ENCODE measurements at places on chromosomes 7 and 10.

GRCh38 chr10:18689498-18689897 is 30.3 kb downstream of the ARL5B start:
- DNase-seq: no peak

DNA sequence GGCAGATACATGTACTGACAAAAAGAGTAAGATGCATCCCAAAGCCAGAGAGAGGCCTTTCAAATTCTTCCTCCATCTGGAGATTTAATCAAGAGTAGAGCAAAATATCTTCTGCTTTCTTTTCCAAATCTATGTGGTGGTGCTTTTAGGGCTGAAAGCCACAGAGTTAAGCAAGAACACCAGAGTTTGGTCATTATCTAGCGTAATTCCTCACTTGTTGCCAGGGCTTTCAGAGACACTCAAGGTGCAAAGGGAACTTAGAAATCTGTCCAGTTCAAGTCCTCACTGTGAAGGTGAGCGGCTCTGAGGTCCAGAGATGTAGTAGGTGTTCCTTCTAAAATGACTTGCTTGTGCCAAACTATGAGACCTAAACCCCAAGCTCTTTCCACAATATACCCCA is 10.9 kb upstream of the NFE2L3 start:
- no peak for DNase-seq

GRCh38 chr7:100210805-100211204 is 8.9 kb upstream of the PVRIG start:
- no peak for DNase-seq

- no peak for DNase-seq
These were observed 599.3 kb upstream of the CELF2 start for GRCh38 chr10:10418387-10418786.

GRCh38 chr10:121063744-121064143 is 212.6 kb downstream of the WDR11 start:
- no peak for DNase-seq

DNA sequence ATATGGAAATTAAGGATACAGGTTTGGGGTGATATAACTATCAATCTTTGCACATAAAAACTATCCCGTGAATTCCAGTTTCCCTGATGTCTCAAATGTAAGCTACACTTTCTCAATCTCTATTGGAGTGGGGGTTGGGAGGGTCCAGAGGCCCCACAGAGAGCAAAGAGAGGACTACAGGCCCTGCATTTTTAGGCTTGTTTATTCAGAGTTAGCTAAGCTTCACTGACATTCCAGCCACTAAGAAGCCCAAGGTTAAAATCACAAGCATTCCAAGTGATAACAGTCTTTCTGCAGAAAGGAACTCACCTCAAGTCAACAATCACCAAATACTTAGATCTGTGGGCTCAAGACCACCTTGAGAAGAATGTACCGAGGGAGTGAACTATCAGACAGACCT is 31.6 kb upstream of the LAMB1 start:
- DNase-seq: no peak

DNA sequence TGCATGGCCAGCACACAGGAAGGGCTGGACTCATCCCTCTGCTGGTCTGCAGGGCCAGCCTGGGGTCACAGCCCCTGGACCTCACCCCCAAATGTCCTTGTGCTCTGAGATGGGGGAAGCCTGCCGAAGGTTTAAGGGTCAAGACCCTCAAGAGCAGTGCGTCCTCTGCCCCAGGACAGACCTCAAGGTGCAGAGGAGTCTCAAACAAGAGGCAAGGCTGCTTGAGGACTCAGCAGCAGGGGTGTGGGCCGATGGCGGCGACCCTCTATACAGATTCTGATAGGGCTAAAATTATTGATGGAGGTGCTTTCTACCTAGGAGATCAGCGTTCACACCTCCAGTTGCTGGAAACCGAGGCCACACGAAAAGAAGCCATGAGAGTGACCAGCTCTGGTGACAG is 80.7 kb downstream of the ZRANB1 start:
- no peak for DNase-seq

GRCh38 chr10:35739998-35740397 is 97.9 kb upstream of the FZD8 start:
- DNase-seq: no peak

DNA sequence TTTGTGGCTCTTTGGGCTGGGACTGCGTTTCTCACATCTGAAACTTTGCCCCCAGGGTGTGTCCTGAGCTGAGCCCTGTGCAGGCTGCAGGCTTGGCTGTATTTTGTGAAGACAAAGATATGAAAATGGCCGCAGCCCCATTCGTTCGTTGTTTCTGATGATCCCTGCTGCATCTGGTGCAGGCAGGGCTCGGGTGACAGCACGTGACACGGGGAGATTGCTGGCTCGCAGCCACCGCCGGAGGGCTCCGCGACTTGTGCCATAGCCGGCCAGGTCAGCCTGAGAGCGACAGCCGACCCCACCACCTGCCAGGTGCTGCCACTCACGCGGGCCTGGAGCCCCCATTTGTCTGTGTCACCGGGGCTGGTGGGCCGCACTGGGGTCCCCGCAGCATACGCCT is 81.3 kb downstream of the ZRANB1 start:
- DNase-seq: no peak

DNA sequence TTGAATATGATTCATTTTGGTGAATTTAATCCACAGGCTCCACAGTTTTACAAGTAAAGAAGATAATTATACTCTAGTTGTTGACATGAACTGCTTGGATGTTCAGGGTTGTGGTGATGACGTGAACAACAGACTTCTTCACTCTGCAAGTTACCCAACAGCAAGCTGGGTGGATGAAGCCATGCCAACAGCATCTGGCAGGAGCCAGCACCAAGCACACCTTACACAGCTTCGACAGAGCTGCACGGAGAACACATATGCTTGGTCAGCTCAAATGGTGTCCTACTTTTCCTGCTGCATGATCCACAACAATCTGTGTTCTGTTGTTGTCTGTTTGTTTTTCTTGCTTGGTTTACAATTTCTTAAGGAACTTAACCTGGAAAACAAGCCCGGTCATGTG is 9.8 kb downstream of the NOD1 start:
- DNase-seq: no peak

DNA sequence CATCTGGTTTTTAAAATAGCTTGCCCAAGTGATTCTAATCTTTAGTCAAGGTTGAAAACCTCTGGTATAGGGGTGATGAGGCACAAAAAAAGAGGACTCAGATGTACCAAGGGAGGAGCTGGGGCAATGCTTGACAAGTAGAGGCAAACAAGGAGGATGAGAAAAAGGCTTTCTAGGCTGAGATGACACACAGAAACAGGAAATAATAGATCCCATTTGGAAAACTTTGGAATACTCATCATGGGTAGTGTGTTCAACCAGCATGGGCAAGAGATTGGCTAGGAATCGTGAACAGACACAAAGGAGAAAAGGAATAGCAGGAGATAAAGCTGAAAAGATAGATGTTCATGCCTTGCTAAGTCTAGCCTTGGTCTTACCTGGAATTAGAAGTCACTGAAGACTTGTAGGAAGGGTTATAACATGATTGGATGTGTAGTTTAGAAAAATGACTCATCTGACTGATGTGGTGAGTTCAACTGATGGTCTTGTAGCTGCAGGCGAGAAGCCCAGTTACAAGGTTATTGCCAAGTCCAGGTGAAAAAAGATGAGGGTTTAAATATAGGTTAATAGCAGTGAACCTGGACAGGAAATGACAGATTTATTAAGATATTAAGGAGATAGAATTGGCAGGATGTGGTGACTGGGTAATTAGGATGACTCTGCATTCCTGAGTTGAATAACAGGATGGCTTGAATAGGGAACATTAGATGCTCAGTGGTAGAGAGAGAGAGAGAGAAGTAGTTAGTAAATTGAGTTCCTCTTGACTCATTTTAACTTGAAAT is 214.0 kb upstream of the LRGUK start:
- DNase-seq: no peak

- no peak for DNase-seq
These were observed 19.0 kb downstream of the TFEC start for GRCh38 chr7:116011584-116011983.

DNA sequence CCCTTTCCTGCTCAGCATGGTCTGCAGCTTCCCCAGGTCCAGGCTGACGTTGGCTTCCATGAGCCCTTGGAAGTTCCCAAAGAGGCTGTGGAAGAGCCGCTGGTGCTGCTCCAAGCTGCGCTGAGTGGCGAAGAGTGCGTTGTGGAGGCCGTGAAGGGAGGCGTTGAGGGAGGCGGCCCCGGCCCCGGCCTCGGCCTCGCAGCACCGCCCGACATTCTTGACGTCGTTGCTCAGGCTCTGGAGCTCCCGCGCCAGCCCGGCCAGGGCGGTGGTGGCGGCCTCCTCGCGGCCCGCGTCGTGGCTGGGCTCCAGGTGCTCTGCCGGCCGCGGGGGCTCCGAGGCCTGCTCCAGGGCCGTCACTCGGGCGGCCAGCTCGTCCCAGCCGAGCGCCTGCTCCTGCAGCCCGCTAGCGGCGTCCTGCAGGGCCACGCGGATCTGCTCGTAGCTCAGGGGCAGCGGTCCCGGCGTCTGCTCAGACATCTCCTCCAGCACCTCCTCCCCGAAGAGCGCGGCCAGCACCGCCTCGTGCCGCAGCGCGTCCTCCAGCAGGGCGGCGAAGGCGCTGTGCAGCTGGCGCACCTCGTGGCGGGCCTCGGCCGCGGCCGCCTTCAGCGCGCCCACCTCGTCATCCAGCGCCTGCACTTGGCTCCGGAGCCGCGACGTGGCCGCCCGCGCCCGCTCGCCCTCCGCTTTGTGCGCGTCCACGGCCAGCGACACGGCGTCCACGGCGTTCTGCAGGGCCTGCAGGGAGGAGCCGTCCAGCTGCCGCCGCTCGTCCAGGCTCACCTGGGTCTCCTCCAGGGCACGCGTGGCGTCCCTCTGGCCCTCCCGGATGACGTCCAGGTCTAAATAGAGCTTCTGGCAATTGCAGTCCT is 14.7 kb downstream of the MMRN2 start:
- DNase-seq: no peak

DNA sequence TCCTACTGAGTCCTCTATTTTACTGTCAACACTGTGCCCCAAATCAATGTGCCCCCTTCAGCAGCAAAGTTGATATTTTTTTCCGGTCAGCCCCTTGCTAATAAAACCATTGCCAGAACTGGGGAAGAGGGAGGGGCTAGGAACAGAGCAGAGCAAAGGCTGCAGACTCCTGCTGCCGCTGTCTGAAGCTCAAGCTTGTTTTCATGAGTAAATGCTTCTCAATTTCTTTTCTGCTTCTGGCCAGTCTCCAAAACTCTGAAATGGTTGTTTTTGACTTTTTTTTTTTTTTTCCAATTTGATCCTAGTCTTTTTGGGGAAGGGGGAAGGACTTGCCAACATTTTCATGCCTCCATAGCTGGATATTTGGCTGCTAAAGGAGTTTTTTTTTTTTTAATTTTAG is 26.7 kb upstream of the PROSER2 start:
- no peak for DNase-seq

GRCh38 chr7:64465551-64465950 is 97.3 kb downstream of the ZNF680 start:
- no peak for DNase-seq

DNA sequence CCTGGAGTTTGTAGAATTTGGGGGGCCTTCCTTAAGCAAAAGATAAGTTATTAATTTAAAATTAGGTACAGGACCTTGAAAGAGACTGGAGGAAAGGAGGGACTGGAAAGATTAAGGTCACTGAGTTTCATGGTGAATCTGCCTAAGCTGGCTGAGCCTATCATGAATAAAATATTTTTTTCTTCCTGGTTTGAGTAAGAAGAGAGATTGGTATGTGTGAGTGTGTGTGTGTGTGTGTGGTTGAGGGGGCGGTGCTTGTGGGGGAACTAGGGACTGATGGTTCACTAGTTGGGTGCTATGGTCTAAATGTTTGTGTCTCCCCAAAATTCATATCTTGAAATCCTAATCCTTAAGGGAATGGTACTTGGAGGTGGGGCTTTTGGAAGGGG is 142.5 kb upstream of the PRKCQ start:
- no peak for DNase-seq

- DNase-seq: no peak
These were observed 216.7 kb downstream of the ADAM12 start for GRCh38 chr10:126171555-126171954.

DNA sequence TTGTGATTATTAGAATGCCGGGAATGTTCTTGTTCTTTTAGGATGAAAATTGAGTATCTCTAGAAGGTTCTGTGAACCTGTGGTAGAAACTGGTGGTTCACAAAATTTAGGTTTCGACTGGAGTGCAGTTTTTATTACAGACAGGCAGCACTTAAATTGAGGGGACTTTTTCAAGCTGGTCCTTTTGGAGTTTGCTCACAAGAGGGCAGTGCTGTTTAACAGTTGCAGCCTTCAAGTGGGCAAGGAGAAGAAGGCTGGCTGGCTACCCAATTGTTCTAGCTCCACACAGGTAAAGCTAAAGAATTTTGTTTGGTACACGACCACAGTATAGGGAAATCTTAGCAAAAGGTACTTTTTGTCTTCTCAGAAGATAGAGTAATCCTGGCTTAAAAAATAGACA is 233.6 kb downstream of the SNX13 start:
- no peak for DNase-seq

GRCh38 chr10:123117644-123118417 is 17.9 kb upstream of the HMX3 start:
- DNase-seq: no peak

- DNase-seq: no peak
These were observed 920.8 kb upstream of the ZNF722 start for GRCh38 chr7:63077841-63078240.

DNA sequence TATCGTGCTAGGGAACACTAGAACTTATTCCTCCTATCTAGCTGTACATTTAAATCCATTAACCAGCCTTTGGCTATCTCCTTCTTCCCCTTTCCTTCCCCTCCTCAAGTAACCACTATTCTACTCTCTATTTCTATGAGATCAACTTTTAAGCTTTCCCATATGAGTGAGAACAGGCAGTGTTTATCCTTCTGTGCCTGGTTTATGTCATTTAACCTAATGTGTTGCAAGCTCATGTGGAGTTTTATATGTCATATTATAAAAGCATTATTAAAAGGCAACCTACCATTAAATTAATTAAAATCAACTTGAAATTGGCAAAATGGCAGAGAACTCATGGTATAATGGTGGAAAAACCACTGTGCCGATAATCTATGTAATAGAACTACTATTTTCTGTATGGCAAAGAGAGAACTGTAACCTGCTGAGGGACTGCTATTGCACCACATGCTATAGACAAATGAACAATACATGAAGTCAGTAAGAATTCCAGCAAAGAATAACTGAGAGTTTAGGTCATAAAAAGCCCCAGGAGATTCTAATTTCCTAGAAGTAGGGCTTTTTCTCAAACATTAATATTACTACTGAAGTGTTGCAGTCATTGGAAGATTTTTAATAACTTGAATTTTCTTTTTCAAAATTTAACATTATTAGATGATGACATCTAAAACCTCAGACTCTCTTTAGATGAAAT is 81.8 kb downstream of the LRRN3 start:
- DNase-seq: no peak

DNA sequence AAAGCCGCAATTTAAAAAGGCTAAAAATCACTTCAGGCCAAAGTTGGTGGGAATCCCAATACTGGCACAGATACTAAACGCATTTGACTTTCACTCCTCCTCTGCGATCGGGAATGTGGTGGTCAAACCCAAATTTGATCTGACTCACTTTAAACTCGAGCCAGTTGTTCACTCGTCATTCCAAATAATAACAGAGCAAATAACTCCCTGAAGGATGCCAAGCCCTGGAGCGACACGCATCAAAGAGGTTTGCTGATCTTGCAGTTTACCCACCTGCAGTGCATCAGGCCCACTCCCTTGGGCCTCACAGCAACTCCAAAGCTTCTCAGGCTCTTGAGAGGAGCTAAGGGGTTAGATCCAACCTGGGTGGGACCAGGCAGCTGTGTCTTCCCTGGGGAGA is 12.2 kb downstream of the PTN start:
- no peak for DNase-seq

GRCh38 chr7:71633551-71634008 is 501.6 kb downstream of the GALNT17 start:
- no peak for DNase-seq

All from activated CD8-positive, alpha-beta memory T cell treated with anti-CD3 and anti-CD28 coated beads for 48 hours (primary cell).